ENCODE measurements at places on chromosomes 7 and 10.

DNA sequence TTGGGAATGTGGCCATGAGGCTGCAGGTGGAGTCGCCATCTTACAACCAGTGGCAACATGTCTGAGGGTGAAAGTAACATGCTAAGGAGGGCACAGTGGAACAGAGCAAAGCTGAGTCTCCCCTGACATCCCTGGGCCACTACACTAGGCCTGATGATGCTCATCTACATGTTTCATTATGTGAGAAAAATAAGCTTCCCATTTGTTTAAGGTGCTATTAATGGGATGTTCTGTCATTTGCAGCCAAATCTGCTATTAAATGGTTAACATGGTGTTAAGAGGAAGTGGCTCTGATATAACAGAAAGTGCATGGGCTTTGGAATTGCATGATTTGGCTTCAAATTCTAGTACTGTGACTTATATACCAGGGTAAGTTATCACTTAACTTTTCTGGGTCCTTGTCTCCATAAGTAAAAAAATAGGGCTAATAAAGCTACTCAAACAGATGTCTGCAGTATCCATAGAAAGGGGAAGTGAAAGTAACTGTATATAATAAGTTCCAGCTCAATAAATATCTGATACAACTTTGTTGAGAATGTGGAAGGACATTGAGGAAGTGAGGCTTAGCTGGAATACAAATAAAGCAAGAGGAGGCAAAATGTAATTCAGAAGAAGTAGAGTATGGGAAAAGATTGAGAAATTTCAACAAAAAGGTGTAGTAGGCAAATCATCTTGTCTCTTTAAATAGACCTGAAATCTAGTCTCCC is 158.9 kb downstream of the RTKN2 start:
- DNase-seq = no peak

- no peak for DNase-seq
Measured at GRCh38 chr10:13971601-13972475, 358.9 kb downstream of the FRMD4A start.

DNA sequence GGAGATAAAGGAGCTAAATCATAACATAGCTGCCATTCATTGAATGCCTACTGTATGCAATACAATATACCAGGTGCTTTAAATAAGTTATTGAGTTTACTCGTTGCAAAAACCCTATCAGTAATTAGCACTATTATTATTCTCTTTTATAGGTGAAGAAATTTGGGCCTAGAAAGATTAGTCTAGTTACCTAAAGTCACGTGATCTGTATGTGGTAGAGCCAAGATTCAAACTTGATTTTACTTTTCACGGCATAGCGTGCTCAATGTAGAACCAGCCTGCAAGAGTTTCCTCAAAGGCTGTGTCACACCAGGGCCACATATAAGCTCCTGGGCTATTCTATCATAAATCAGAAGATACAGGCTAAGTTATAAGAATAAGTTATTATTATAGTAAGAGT is 439.9 kb downstream of the GFRA1 start:
- no peak for DNase-seq

GRCh38 chr10:46304062-46304461 is 17.3 kb downstream of the ANTXRL start:
- DNase-seq = no peak

GRCh38 chr7:34928560-34928959 is 108.7 kb downstream of the DPY19L1 start:
- no peak for DNase-seq

All from stimulated activated CD4-positive, alpha-beta T cell treated with anti-CD3 and anti-CD28 coated beads, Interleukin-12 subunit alpha, Interleukin-12 subunit beta, amount 100 ng/mL, for 48 hours (primary cell).